ENCODE measurements at places on chromosomes 7 and 10.

DNA sequence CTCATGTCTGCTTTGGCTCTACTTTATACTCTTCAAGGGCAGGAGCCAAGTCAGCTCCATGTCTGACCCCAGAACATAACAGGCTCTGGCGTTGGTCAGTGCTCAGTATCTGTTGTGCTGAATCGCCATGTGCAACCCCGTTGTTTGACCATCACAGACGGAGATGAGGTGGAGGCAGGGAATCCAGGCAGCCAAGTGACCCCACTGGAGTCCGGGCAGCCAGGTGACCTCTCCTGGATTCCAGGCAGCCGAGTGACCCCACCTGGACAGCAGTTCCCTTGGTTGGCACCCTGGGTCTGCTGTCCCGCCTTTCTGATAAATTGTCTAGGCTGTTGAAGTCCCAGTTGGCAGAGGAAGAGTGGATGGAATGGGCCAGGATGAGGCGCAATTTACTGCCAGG is 232.2 kb downstream of the TCERG1L start:
- no peak for DNase-seq

- DNase-seq, result no peak
These were observed 102.6 kb downstream of the TPST1 start for GRCh38 chr7:66307591-66308215.

- DNase-seq, result no peak
These were observed 166.1 kb downstream of the RPS24 start for GRCh38 chr10:78199759-78200158.

- peak; percentile 62 for DNase-seq
These were observed 536 bp downstream of the C10orf105 start for GRCh38 chr10:71719042-71719441.

DNA sequence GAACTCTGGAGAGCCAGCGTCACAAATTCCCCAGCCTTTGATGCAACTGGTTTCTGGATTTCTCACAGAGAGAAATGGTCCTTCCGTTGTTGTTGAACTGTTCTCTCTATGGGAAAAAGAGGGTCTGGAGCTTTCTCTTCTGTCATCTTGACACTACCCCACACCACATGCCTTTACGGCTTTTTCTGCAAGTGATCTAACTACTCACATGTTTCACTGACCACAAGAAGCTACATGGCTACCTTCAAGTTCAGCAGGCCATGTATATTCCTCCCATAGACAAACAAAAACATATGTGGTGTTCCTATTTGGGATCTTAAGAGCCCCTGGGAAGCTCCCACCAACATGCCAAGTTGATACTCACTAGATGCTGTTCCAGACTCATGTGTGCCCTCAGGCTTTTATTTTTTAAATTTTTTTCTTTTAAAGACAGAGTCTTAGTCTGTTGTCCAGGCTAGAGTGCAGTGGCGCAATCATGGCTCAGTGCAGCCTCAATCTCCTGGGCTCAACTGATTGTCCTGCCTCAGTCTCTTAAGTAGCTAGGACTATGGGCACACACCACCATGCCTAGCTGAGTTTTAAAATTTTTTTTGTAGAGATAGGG is 72.0 kb downstream of the RNF216 start:
- no peak for DNase-seq

DNA sequence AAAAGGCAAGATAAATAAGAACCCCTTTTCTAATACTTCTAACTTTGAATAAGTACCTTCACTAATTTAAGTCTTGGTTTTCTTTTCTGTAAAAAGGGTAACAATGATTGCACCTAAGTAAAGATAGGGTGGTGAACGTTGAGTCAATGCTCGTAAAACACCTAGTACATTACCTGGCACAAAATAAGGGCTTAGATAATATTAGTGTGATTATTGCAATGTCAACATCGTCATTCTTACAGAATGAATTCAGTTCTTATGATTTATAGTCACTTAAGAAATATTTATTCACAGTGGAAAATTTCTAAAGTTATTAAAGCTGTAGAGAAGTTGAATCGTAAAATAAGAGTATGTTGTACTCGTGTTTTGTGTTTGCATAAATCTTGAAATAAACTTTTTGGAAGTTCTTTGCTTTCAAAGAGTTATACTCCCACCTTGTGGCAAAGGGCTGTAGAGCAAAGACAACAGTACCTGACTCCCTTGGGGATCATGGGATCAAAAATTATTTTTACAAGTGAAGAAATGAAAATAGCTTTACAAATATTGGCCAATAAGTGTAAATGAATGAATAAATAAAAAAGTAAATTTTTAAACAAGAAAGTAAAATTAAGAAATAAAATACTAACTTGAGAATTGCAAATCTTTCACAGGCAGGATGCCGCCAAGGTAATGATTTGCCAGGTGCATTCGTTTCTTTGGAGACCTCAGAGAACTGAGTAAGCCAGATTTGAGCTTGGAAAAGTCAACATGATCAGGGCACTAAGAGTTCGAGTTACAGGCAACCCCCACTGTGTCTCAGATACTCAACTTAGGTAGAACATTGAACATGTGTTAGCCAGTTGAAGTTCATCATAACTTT is 285.8 kb upstream of the CACNA2D1 start:
- DNase-seq, result no peak

GRCh38 chr10:34648919-34649318 is 166.2 kb downstream of the PARD3 start:
- DNase-seq, result no peak

DNA sequence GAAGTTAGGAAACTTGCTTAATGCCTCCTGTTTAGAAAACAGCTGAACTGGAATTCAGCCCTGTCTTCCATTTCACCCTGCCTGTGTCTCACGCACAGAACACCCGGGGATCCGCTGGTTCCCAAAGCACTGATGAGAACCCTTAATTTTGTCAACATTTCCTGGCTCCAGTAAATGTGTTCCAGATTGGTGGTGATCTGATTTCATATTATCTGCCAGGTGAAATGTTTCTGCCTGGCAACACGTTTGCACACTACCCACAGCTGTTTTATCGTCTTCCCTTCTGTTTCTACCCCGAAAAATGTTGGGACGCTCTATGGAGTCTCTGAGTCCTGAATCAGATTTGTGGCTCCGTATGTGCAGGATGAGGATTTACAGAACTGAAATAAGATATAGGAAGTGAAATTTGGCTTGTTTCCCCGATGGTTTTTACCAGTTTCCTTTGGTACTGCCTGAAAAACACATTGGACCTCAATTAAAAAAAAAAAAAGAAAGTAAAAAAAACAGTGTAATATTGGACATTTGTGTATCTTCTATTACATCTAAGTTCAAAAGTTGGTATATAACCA is 29.0 kb downstream of the MRC1 start:
- no peak for DNase-seq

GRCh38 chr7:126840869-126841268 is 411.9 kb downstream of the GRM8 start:
- no peak for DNase-seq

GRCh38 chr10:124649214-124649613 is 95.0 kb downstream of the FAM53B start:
- DNase-seq, result peak; percentile 72

GRCh38 chr10:105956550-105956949 is 1208.0 kb downstream of the SORCS1 start:
- DNase-seq, result no peak

DNA sequence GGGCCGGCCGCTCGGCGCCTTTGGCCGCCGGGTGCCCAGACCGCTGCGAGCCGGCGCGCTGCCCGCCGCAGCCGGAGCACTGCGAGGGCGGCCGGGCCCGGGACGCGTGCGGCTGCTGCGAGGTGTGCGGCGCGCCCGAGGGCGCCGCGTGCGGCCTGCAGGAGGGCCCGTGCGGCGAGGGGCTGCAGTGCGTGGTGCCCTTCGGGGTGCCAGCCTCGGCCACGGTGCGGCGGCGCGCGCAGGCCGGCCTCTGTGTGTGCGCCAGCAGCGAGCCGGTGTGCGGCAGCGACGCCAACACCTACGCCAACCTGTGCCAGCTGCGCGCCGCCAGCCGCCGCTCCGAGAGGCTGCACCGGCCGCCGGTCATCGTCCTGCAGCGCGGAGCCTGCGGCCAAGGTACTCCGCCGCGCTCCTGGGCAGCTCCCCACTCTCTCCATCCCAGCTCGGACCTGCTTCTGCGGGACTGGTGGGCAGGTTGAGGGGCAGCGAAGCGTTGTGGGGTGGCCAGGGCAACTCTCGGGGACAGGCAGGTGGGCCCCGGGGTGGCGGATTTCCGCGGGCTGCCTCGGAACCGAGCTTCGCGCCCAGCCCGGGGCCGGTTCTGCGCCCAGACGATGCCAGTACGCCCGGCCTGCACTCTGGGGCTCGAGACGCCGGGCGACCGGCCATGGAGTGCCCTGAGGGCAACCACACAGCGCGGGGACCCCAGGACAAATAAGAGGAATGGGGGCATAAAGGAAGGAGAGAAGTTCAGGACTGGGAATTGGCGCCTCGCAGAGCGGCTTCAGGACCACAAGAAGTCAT is 578 bp downstream of the HTRA1 start:
- DNase-seq, result no peak

GRCh38 chr7:47882635-47883034 is 65.6 kb downstream of the PKD1L1 start:
- no peak for DNase-seq

- DNase-seq, result no peak
These were observed 17.8 kb upstream of the LMOD2 start for GRCh38 chr7:123637878-123638277.

GRCh38 chr7:16055263-16055976 is 365.9 kb downstream of the CRPPA start:
- no peak for DNase-seq

DNA sequence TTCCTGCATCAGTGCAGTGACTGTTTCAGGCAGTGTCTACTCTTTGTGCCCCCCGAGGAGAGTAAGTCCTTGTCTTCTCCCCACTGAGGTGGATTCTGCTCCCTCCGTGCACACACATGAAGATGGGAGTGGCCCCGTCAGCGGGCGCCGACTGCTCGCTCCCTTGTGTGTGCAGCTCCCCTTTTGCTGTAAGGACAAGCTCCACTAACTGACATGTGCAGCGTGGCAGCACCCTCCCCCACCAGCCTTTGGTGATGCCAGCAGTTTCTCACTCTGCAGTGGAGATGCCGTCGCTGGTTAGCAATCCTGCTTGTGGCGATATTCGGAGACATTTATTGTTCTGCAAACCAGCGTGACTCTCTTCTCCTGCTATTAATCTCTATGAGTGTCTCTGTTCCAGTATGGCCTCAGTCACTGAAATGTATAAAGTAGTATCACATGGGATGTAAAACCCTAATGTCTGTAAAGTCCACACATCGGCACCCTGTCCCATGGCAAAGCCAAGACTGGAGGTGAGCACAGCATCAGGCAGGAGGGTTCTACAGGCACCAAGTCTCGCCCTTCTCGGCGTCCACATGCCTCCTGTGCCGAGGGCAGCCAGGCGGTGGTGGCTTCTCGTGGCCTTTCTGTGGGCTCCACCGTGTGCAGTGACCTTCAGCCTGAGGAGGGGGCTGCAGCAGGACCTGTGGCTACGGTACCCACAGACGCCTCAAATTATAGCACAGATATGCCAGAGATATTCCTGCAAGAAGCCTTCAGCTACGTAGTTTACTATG is 202.7 kb downstream of the EBF3 start:
- no peak for DNase-seq

DNA sequence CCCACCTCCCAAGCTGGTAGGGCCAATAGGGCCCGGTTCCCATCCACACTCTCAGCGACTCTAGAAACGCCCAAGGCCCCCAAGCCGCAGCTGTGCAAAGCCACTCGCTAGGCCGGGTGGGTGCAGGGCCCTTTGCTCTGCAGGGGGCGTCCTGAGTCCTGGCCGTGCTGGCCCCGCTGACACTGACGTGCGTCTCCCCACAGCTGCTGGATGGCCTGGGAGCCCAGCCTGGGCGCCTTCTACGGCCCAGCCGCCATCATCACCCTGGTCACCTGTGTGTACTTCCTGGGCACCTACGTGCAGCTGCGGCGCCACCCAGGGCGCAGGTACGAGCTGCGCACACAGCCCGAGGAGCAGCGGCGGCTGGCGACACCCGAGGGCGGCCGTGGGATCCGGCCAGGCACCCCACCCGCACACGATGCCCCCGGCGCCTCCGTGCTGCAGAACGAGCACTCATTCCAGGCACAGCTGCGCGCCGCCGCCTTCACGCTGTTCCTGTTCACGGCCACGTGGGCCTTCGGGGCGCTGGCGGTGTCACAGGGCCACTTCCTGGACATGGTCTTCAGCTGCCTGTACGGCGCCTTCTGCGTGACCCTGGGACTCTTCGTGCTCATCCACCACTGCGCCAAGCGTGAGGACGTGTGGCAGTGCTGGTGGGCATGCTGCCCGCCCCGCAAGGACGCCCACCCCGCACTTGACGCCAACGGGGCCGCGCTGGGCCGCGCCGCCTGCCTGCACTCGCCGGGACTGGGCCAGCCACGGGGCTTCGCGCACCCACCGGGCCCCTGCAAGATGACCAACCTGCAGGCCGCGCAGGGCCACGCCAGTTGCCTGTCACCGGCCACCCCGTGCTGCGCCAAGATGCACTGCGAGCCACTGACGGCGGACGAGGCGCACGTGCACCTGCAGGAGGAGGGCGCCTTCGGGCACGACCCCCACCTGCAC is 31.6 kb upstream of the KNDC1 start:
- DNase-seq, result no peak

- DNase-seq, result no peak
These were observed 5.7 kb downstream of the KIAA1549 start for GRCh38 chr7:138975343-138976104.

DNA sequence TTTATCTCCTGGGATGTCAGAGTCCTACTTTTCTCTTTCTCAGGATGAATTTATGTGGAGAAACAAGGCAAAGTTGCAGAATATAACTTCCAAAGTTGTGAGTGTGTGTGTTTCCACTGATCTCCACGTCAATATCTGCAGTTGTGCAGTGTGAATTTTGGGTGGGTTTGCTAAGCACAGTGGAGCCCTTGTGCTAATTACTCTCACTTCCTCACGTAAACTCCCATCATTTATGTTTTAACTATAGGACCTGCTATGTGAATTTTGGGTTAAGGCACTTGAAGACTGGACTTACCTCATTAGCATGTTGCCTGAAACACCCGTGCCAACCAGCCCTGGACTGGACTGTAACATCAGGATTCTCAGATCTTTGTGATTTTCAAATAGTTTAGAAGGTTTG is 51.9 kb upstream of the NPVF start:
- DNase-seq, result no peak
